Endodermal cell (in vitro differentiated cells): ENCODE measurements at places on chromosomes 13 and 19.

GRCh38 chr13:102947745-102948405 is 102.0 kb downstream of the ERCC5 start:
- no peak for DNase-seq

DNA sequence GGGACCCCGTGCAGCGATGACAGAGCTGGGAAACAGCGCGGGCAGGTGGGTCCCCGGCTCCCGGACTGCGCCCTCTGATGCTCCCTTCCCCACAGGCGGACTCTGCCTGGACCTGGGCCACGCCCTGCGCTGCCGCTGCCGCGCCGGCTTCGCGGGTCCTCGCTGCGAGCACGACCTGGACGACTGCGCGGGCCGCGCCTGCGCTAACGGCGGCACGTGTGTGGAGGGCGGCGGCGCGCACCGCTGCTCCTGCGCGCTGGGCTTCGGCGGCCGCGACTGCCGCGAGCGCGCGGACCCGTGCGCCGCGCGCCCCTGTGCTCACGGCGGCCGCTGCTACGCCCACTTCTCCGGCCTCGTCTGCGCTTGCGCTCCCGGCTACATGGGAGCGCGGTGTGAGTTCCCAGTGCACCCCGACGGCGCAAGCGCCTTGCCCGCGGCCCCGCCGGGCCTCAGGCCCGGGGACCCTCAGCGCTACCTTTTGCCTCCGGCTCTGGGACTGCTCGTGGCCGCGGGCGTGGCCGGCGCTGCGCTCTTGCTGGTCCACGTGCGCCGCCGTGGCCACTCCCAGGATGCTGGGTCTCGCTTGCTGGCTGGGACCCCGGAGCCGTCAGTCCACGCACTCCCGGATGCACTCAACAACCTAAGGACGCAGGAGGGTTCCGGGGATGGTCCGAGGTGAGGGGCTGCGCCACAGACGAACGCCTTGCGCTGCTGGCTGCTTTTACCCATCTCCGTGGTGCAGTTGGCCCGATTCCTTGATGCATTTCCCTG is 7.8 kb upstream of the SELENOV start:
- DNase-seq = peak; percentile 91

- no peak for DNase-seq
Measured at GRCh38 chr19:17977021-17977420, 10.1 kb downstream of the KCNN1 start.

DNA sequence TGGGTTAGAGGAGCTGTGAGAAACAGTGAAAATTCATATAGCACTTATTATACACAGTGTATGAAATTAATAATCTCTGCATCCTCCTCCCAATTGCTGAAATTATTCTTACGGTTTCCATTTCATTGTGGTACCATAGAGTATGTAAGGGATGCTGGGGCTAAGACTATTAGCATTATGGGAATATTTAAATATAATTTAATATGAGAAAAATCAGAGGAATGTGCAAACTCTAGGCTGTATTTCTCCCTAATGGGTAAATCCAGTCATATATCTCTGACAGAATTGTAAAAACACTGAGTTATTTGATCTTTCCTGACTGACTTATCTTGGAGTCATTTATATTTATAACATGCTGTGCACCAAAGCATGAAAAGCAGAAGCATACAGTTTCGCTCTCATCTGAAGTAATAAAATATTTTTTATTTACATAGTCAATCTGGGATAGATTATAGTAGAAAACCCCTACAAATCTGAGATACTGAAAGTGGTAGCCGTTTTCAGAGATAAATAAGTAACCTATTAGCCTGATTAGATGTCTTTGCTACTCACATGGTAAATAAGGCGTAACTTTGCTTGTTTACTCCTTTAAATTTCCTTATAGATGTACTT is 34.9 kb downstream of the LRCH1 start:
- DNase-seq = no peak

DNA sequence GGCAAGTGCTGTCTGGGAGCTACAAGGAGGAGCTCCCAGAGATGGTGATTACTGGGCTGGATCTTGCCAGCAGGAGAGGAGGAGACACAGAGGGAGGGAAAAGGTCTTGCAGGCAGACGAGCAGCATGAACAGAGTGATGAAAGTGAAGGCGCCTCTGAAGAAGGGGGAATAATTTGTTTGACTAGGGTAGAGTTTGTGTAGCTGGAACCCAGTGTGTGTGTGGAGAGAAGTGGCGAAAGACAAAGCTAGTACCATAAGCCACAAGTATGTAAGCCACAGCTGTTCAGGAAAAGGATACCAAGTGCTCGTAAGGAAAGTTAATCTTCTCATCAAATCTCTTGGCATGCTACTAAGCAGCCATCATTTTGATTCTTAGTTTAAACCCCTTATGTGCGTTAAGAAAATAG is 5.4 kb downstream of the FLT1 start:
- DNase-seq = no peak

DNA sequence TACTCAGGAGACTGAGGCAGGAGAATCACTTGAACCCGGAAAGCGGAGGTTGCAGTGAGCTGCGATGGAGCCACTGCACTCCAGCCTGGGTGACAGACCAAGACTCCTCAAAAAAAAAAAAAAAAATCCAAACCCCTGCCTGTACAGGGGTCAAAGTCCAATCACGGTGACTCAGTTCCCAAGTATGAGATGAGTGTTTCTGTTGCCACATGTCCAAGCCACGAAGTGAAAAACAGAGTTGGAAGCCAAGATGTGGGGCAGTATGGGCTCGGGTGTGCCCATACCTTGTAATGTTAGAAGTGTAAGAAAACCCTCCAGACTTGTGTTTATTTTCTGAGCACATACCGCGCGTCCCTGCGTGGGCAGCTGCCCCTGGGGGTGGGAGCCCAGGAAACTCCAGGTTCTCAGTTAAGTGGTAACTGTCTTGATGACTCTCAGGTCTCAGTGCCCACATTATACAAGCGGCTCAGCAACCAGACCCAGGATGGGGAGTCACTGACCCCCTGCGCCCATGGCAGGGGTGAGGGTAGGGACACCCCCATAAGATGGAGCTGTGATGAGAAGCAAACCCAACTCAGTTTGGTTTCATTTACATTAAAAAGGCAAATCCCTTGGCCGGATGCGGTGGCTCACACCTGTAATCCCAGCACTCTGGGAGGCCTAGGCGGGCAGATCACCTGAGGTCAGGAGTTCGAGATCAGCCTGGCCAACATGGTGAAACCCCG is 1.2 kb upstream of the GPX4 start:
- DNase-seq = no peak

DNA sequence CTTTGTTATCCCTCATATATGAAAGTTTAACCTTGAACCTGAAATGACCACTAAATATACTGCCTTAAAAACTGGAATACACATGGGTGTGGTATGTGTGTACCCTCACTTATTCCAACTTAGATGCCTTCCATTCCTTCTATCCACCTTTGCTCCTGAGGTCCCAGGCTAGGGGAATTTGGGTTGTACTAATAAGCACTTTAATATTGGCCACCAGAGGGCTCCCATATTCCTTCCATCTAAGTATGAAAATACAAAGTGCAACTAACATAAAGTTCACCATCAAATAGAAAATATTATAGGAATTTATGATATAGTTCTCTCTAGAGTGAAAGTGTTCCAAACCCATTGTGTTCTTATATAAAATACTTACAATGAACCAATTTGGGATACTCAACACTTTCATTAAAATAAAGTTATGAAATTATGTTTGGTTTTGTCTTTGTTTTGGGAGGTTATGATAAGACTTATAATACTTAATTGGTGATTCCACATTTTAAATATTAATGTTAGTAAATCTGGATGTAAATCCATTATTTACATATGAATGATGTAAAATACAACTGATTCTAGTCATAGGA is 62.3 kb downstream of the ITGBL1 start:
- peak; percentile 53 for DNase-seq

DNA sequence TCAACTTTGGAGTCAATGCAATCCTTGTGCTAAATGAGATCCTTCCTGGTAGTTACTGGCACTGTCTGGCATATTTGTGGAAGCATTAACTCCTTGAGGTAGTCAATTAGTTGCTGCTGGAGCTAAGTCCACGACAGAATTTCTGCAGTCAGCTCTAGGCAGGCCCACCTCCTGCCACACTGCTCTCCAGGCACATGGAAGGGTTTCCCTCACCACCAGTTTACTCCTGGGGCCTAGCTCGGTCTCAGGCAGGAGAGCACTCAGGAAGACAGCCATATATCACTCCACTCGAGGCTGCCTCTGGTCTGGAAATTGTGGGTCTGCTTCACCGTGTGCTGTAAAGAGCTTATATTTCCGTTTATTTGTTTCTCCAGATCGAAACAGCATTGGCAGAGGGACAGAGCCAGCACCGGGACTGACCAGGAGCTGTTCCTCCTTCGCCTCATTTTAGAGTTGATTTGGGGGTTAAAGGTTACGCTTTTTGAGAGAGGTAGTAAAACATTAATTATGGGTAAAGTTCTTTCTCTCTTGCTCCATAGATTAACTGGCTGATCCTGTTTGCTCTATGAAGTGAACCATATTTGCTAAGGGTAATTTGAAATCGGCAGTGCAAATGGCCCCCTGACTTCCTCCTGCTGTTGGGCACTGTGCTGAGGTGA is 20.6 kb upstream of the GTF3A start:
- DNase-seq = no peak

GRCh38 chr13:39297664-39298171 is 259.5 kb downstream of the NHLRC3 start:
- DNase-seq = no peak

GRCh38 chr19:16542910-16543472 is 754 bp upstream of the CHERP start:
- no peak for DNase-seq

GRCh38 chr19:29569038-29569911 is 36.8 kb upstream of the POP4 start:
- no peak for DNase-seq

GRCh38 chr13:48944221-48944620 is 31.5 kb upstream of the FNDC3A start:
- DNase-seq = no peak

GRCh38 chr19:30670562-30671366 is 298.6 kb downstream of the ZNF536 start:
- DNase-seq = no peak

DNA sequence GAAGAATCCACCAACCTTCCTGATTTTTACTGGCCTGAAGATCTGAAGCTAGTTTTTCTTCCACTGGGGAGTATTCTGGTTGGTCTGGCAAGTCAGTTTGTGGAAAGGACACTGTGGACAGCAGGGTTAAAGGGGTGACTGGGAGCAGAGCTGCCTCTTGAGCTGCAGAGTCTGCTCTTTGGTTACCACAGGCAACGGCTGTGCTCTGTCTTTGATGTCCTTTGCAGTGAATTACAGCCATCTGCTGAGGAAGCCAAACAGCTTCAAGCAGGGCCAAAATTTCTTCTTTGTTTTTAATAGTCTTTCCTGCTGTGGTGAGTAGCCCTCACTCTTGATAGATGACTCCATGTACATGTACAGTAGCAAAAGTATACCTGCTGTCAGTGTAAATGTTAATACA is 75.7 kb downstream of the ZNF100 start:
- DNase-seq = no peak

DNA sequence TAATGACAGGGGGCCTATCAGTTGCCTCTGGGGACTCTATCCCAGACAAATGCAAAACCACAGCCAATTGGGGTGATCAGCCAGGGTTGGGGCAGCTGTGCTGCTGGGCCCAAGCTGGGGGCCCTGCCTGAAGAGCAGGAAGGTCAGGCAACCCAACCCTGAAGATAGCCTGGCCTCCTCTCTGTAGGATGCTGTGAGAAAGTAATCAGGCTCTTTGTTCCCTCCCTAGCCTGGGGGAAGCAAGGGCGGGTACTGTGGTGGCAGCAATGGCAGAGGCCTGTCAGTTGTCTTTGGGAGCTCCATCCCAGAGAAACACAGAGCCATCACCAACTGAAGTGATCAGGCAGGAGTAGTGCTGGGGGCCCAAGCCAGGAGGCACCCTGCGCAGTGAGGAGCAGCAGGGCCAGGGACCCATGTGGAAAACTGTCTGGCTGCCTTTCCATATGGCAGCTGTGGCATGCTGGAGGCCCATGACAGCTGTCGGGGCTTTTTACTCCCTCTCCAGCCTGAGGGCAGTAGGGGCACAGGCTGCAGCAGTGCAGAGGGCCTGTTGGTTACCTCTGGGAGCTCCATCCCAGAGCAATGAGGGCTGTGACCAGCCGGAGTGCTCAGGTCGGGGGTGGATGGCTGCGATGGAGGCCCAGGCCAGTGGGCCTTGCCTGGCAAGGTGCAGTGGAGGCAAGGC is 73.6 kb upstream of the ATP12A start:
- no peak for DNase-seq

GRCh38 chr13:112103260-112103838 is 36.4 kb downstream of the SOX1 start:
- peak; percentile 56 for DNase-seq

DNA sequence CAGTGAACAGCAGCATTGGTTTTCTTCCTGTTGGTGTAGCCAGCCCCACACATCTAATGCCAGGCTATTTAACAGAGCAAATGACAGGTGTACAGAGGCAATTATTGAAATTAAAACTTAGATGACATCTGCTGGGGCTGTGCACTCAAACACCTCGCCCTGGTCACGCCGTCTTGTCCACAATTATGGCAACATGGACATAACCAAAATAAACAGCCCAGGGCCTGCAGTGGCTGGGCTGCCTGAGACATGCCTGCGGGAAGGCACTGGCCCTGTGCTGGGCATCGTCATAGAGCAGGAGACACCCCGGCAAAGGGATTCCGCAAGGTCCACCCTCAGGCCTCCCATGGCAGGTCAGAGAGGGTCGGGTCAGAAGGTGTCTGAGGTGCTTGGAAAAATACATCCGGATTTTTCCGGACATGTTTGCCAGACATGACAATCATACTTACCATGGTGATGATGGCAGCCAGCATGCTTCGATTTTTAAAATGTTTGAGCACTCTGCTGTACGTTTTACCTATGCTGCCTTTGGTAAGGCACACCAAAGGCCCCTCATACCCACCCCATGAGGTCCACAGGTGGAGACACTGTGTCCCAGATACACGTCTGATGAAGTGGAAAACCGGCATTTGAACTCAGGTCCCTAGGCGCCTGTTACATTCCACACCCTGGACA is 47.8 kb downstream of the TSHZ3 start:
- no peak for DNase-seq

DNA sequence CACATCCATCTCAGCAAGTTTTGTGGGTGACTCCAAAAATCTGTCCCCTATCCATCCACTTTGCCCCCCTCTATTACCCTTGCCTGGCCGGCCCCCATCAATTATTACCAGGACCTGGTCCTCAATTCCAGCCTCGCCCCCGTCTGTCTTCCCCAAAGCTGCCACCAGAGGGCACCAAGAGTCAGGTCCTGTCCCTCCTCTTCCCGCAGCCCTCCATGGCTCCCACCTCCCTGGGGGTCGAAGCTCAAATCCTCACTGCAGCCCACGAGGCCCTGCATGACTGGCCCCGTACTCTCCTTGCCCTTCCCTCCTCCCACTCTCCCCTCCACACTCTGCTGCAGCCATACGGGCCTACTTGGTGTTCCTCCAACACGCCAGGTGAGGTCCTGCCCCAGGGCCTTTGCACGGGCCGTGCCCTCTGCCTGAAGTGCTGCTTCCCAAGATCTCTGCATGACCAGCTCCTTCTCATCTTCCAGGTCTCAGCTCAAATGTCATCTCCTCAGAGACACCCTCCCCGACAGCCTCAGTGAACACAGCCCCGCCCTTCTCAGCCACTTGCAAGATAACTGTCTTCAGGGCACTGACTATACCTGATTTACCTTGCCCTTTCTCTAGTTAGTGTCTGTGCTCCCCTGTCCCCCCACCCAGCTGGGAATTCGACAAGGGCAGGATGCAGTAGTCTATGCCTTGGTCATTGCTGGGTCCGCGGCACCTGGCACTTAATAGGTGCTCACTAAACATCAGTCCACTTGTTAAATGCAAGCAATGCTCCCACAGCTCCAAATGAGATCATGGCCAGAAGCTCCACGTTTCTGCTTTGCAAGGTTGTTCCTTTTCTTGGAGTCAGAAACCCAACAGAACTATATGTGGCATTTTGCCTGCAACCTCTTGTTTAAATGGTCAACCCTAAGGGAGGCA is 16.8 kb upstream of the SEMA6B start:
- peak; percentile 95 for DNase-seq
